ENCODE measurements at places on chromosomes 1 and 21.

GRCh38 chr1:195748969-195749368 lies 859.3 kb downstream of the KCNT2 start:
- no peak for DNase-seq

- no peak for DNase-seq
These were observed 25.3 kb upstream of the LRRC8B start for GRCh38 chr1:89499320-89499719.

DNA sequence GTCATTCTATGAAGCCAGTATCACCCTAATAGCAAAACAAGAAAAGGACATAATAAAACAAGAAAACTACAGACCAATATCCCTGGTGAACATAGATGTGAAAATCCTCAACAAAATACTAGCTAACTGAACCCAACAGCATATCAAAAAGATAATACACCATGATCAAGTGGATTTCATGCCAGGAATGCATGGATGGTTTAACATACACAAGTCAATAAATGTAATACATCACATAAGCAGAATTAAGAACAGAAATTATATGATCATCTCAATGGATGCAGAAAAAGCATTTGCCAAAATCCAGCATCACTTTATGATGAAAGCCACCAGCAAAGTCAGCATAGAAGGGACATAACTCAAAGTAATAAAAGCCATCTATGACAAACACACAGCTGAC lies 6.5 kb upstream of the PM20D1 start:
- DNase-seq = no peak

GRCh38 chr1:248852481-248853405 lies 6.1 kb downstream of the ZNF692 start:
- DNase-seq = no peak

- no peak for DNase-seq
These were observed 1.2 kb downstream of the KCTD3 start for GRCh38 chr1:215568299-215568692.

DNA sequence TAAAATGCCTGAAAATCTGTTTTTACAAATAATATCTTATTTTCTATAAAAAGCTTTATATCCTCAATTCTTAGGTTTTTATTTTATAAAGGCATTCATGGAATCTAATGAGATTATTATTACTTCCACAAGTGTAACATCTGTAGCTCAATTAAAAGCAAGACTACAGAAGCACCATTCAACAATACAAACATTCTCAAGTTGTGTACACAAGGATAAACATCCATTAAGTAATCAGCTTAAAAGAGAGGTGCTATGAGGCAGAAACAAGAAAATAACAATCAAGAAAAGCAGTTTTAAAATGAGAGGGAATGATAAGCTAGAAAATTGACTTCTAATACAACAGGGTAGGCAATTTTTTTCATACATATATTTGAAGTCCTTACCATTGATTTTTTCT lies 326.1 kb downstream of the MRPL39 start:
- DNase-seq = no peak

GRCh38 chr1:95207223-95207935 lies 26.6 kb upstream of the RWDD3 start:
- DNase-seq = no peak

Data from NCI-H1048 (cell line).